GM04504 (cell line): ENCODE measurements at places on chromosomes 4 and X.
A peak's percentile ranks its signal among the peaks of the same experiment; 100 is the strongest.

DNA sequence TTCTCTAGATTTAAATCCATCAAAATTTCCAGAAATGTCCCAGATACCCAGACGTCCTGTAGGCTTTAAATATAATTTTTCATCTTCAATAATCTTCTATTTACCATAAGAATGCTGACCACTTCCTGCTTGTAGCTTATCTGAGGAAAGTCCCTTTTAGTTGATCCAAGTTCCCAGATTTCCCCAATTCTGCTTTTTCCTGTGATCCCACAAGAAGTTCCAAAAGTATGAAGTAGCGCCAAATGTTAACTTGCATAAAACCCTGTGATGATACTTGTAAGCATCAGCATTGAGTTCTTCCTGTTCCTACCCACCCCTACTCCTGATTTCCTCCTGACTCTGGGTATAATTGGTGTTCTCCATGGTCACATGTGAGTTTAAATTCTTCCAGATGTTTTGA, 10.6 kb upstream of the TLR8 start:
- DNase-seq, result no peak

- no peak for DNase-seq
These were observed 35.2 kb downstream of the SMIM20 start for GRCh38 chr4:25949173-25949748.

DNA sequence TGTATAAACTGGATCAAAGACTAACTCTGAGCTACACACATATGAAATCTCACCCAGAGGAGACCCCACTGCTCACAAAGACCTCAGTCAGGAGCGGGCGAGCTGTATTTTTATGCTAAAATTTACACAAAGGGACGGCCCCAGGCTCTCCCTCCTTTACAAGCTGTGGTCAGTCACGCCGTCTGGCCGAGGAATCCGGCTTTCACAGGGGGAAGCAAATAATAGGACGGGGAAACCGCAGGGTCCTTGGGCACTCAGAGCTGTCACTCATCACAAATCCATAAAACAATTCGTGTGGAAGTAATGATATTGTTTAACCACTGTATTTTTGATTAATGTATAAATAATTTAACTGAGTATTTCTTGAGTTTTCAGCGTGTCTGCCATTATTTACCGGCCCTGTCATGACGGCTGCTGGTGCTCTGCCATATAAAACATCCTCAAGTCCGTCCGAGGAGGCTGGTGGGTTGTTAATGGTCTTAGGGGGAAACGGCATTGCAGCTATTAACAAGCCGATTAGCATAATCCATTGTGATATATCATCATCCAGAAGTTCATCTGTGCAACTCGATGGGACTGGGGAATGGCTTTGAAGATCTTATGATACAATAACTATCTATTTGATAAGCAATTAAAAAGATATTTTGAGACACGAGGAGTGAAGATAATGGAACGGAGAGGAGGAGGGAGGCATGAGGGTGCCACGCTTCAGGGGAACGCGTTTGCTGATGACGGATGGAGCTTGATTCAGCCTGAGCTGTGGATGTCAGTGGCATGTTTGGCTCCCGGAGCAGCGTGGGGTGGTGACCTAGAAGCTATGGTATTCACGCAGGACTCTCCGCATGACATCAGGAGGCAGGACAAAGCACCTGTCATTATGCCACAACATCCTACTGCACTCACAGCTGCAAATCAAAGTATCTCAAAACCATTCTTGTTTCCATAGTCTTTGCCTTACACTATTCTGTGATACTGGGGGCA, 150.9 kb downstream of the SHOX start:
- DNase-seq, result no peak

DNA sequence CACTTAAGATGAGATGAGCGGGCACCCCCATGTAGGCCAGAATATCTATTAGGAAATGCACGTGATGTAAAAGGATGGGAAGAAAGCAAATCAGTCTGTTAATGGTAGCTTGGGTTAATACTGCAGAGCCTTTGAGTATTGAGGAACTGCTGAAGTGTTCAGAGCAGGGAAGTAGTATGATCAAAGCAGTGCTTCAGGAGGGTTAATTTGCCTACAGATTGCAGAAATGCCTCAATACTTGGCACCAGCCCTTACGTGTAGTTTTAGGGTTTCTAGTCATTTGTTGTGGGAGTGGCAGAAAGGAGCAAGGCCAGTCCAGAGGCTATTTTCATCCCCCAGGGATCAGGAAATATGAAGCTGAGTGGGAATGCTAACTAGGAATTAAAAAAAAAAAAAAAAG, 19.7 kb downstream of the ZFX start:
- no peak for DNase-seq

DNA sequence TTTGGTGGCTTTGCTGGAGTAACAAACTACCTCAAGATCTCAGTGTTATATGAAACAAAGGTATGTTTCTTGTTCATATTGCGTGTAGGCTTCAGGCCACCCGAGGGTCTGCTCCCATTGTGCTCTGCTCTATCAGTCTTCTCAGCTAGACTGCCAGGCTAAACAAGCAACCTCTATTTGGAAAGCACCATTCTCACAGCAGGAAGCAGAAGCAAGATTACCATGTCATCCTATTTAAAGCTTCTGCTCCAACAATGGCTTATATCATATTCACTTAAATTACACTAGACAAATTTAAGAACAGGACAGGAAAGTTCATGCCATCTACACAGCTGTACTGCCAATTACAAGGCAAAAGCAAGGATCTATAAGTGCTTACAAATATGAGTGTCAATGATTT, 385.8 kb downstream of the PPARGC1A start:
- DNase-seq, result no peak

GRCh38 chr4:40557736-40558135, 71.9 kb downstream of the RBM47 start:
- no peak for DNase-seq

- DNase-seq, result no peak
These were observed 92.0 kb downstream of the GPM6A start for GRCh38 chr4:175720067-175720466.

DNA sequence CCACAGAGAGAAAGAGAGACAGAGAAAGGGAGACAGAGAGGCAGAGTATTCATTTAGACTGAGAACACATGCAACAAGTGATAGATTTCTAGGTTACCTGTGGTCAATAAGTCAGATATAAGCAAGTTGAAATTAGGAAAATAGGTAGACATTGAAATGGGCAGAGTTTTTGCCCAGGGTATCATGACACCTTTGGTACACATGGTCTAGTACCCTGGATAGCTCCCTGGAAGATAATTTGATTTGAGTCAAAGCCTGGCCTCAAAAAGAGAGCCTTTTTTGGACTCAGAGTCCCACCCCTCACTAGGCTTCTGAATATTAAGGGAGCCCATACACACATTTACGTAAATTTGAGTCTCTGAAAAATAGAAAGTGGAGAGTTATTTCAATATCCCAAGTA, 4.0 kb upstream of the RPS6KA6 start:
- DNase-seq, result no peak

DNA sequence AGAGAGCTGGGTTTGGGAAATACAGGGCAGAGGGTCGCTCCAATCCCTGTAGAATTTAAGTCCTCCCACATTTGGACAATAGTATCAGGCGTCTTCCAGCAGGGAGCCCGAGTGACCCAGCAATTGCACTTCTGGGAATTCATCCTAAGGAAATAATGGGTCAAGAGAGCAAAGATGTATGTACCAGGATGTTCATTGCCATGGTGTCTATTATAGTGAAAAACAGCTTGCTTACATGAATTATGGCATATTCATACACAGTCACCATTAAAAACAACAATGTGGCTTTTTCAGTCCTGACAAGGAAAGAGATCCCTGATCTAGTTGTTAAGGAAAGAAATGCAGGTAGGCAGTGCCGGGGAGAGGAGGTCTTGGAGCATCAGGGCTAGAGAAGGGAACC, 167.7 kb downstream of the PJA1 start:
- no peak for DNase-seq

DNA sequence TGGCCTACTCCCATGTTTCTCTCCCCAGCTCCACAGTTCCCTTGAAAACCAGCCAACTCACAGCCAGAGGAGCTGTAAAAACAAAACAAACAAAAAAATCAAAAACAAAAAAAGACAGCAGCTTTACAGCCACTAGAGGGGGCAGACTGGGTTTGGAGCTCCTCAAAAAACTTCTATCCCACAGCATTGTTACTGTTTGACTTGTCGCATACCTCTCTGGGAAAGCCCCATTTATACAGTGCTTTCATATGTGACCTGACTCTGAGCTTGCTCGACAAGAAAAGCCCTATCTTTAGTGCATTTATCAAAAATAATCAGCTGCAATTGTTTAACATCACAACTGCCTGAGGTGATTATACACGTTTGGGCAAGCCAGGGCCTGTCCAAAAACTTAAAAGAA, 21.6 kb downstream of the TSPAN6 start:
- peak; percentile 35 for DNase-seq

DNA sequence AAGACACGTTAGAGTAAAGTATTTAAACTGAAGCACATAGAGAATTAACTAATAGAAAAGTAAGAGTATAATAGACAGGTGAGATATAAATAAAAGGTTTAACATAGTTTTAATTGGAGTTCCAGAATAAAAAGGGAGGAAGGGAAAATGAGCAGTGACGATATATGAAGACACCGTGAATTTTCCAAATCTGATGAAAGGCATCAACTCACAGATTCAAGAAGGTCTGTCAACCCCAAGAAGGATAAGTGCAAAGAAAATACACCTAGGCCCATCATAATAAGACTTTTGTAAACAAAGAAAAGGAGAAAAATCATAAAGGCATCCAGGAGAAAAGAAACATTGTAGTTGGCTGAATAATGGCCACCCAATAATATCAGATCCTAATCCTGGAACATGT, 43.9 kb upstream of the RAP2C start:
- DNase-seq, result no peak

DNA sequence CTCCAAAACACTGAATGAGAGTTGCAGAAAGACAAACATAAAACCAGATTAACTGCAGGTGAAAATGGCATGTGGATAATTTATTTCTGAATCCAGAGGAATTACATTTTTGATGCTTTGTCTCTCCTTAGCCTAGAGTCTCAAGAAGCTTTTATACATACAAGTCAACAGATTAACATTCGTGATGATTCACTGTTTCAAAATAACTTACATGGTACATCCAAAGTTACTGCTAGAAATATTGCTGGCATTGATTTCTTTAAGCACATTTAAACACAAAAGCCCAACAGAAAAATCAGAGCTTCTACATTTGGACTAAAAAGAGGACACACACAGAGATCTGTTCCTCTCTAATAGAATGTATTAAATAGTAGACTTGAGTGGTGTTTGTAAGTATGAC, 105.6 kb downstream of the AMELX start:
- DNase-seq, result no peak

GRCh38 chr4:11298451-11298850, 130.2 kb downstream of the HS3ST1 start:
- DNase-seq, result no peak

DNA sequence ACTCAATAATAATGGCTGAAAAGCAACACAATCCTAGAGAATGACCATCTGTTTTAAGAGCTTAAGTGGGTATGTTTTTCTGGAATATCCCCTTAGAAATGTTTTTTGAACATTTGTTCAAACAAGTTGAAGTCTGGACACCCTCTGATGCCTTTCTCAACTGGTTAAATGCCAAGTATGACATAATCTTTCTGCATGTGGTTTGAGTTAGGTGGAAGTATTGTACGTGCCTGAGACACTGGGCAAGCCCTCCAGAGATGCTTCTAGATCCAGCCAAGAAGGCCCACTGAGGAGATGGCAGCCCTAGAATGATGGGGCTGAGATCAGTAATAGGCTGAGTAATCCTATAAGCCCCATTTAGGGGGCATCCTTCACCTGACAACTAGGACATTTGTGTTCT, 493.1 kb downstream of the MAGEE1 start:
- DNase-seq, result no peak

DNA sequence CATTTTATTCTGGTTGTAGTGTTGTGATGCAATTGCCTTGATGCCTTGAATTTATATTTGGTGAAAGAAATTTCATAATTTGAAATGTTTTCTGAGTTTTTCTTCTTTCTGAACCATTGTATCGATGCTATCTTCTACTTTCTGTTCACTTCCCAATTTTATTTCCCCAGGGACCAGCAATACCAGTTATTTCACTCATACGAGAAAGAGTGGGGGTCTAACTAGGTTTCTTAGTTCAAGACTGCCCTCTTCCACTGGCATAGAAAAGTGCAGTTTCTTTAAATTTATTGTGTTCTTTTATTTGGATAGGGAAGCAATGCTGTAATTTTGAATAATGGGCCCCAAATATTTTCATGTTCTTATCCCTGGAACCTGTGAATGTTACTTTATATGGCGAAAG, 544.0 kb upstream of the ADGRL3 start:
- DNase-seq, result no peak

GRCh38 chrX:118718737-118719136, 8.7 kb upstream of the IL13RA1 start:
- DNase-seq, result no peak

DNA sequence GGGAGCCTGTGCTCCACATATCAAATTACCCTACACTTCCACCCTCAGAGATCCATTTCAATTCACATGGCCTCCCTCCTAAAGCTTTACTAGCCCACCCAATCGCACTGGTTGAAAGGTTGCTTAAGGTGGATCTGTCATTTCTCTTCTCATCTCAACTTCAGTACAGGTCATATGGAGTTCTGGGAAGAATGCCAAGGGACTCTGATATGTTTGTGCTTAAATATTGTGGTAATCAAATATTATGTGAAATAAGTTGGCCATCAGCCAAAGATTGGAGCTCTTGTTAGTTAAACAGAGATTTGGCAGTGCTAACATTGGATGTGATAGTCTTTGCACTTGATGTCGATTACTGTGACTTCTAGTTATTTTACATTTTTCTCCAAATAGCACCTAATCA, 20.5 kb downstream of the SEPTIN6 start:
- no peak for DNase-seq

DNA sequence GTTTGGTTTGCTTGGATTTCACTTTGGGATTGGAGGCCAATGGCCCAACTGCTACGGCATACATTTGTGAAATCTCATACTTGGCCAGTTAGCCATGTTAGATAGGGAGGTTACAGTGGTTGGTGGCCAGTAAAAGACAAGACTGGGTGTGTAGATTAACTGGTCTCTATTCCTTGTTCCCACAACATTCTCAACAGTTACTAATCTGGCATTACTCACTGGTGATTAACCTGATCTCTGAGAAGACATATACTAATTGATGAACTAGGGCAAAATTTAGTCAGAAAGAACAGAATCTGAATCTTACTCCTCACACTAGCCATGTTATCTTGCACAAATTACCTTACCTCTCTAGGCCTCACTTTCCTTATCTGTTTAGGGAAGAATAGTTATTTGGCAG, 33.4 kb downstream of the GATB start:
- no peak for DNase-seq
